Esophagus muscularis mucosa (tissue), 4 donors: ENCODE measurements at places on chromosomes 7 and 10. TPM values are rescaled to one million over a fixed set of nuclear protein-coding genes. Genes with fewer than 3 reads are reported as not detected.
A peak's percentile ranks its signal among the peaks of the same experiment; 100 is the strongest.

- peaks cover 22% of the 10 kb centered on the region for H3K36me3 ChIP-seq
- H3K27ac ChIP-seq, result no peak overlapping the region
- no peak overlapping the region for H3K4me3 ChIP-seq
Observed at GRCh38 chr10:114335614-114336013, 68.7 kb downstream of the AFAP1L2 start.

- H3K36me3 ChIP-seq, result no peaks in the 10 kb centered on the region
- no peak overlapping the region for H3K27ac ChIP-seq
- no peak overlapping the region for H3K4me3 ChIP-seq
- no peaks in the 10 kb centered on the region for H3K4me1 ChIP-seq
- H3K27me3 ChIP-seq, result peaks cover 51% of the 10 kb centered on the region
- DNase-seq, result no peak
Observed at GRCh38 chr10:117431160-117431559, 55.9 kb upstream of the PDZD8 start.

GRCh38 chr10:79220307-79220706, 127.0 kb upstream of the PPIF start:
- H3K4me3 ChIP-seq, result no peak overlapping the region
- DNase-seq, result no peak
- H3K4me1 ChIP-seq, result peaks cover 76% of the 10 kb centered on the region
- no peaks in the 10 kb centered on the region for H3K27me3 ChIP-seq
- peaks cover 35% of the 10 kb centered on the region for H3K36me3 ChIP-seq
- peak overlapping the region; percentile 88 for H3K27ac ChIP-seq

GRCh38 chr7:77434570-77435275, 18.6 kb upstream of the GSAP start:
- H3K27ac ChIP-seq, result no peak overlapping the region
- DNase-seq, result no peak
- H3K27me3 ChIP-seq, result no peaks in the 10 kb centered on the region
- no peaks in the 10 kb centered on the region for H3K4me1 ChIP-seq
- H3K36me3 ChIP-seq, result no peaks in the 10 kb centered on the region

GRCh38 chr10:51436805-51437204, 262.6 kb downstream of the CSTF2T start:
- no peaks in the 10 kb centered on the region for H3K36me3 ChIP-seq
- H3K4me1 ChIP-seq, result peaks cover 18% of the 10 kb centered on the region
- H3K4me3 ChIP-seq, result no peak overlapping the region
- H3K27ac ChIP-seq, result no peak overlapping the region
- no peak for DNase-seq

- peaks cover 88% of the 10 kb centered on the region for H3K4me1 ChIP-seq
- peaks cover 36% of the 10 kb centered on the region for H3K36me3 ChIP-seq
- H3K27ac ChIP-seq, result peak overlapping the region; percentile 66
- DNase-seq, result no peak
- no peaks in the 10 kb centered on the region for H3K27me3 ChIP-seq
- H3K4me3 ChIP-seq, result no peak overlapping the region
Observed at GRCh38 chr7:135161669-135162068, 8.8 kb downstream of the CYREN start.

DNA sequence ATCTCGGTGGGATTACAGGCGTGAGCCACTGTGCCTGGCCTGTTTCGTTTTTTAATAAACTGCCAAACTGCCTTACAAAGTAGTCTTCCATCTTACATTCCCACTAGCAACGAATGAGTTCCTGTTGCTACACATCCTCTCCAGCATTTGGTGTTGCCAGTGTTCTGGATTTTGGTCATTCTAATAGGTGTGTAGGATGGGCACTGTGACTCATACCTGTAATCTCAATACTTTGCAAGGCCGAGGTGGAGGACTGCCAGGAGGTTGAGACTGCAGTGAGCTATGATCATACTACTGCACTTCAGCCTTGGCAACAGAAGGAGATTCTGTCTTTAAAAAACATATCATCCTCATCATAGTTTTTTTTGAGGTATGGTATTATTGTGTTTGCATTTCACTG, 21.4 kb upstream of the RSBN1L start:
- H3K27me3 ChIP-seq, result no peaks in the 10 kb centered on the region
- no peaks in the 10 kb centered on the region for H3K4me1 ChIP-seq
- no peak overlapping the region for H3K27ac ChIP-seq
- DNase-seq, result no peak

DNA sequence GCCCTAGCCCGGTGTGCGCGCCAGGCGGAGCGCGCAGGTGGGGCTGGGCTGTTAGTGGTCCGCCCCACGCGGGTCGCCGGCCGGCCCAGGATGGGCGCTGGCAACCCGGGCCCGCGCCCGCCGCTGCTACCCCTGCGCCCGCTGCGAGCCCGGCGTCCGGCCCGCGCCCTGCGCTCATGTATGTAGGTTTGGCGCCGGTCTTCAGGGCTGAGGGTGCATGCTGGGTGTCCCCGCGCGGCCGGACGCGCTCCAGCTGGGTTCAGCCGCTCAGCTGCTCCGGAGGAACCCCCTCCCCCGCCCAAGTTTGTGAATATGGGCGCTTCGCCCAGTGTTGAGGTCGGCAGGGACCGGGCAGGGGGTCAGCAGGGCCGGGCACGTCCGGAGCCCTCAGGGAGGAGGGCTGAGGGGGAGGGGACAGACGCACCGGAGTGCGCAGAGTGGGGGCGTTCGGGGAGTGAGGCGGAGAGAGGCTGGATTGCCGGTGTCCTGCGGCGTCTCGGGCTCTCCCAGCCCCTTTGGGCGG, 559 bp downstream of the VWC2 start:
- H3K27ac ChIP-seq, result no peak overlapping the region
- H3K36me3 ChIP-seq, result no peaks in the 10 kb centered on the region
- DNase-seq, result no peak

GRCh38 chr7:82897500-82897899, 265.2 kb downstream of the PCLO start:
- DNase-seq, result no peak
- no peaks in the 10 kb centered on the region for H3K4me1 ChIP-seq
- no peak overlapping the region for H3K27ac ChIP-seq

- H3K4me1 ChIP-seq, result peaks cover 33% of the 10 kb centered on the region
- H3K36me3 ChIP-seq, result no peaks in the 10 kb centered on the region
- DNase-seq, result no peak
- H3K27ac ChIP-seq, result no peak overlapping the region
Observed at GRCh38 chr10:31607481-31607880, 288.5 kb downstream of the ZEB1 start.

GRCh38 chr10:133196221-133196915, 33.6 kb upstream of the UTF1 start:
- no peaks in the 10 kb centered on the region for H3K4me1 ChIP-seq
- no peak overlapping the region for H3K27ac ChIP-seq
- DNase-seq, result no peak
- H3K27me3 ChIP-seq, result no peaks in the 10 kb centered on the region
- no peak overlapping the region for H3K4me3 ChIP-seq

GRCh38 chr7:424301-424935, 95.2 kb downstream of the PDGFA start:
- H3K4me1 ChIP-seq, result peaks cover 22% of the 10 kb centered on the region

GRCh38 chr7:79132844-79133451, 320.5 kb downstream of the MAGI2 start:
- H3K4me3 ChIP-seq, result no peak overlapping the region
- H3K4me1 ChIP-seq, result no peaks in the 10 kb centered on the region
- no peaks in the 10 kb centered on the region for H3K36me3 ChIP-seq
- no peak for DNase-seq

- peaks cover 52% of the 10 kb centered on the region for H3K4me1 ChIP-seq
- H3K4me3 ChIP-seq, result peak overlapping the region; percentile 89
- H3K36me3 ChIP-seq, result peaks cover 51% of the 10 kb centered on the region
- DNase-seq, result no peak
- H3K27me3 ChIP-seq, result no peaks in the 10 kb centered on the region
Observed at GRCh38 chr10:43395571-43396060, 13.4 kb downstream of the HNRNPF start.

DNA sequence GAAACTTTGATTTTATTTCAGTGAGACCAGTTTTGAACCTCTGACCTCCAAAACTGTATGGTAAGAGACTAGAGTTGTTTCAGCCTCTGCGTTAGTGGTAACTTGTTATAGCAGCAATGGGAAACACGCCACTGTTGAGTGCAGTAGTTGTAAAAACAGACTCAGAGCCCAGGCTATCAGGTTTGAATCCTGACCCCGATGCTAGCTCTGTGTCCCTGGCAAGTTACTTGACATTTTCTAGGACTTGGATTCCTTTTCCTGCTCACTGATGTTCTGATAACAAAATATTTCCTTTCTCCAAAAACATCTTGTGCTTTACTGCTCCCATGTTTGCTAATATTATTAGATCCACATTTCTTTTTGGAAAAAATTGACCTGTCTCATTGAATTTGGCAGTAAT, 131.0 kb downstream of the PLXDC2 start:
- H3K27me3 ChIP-seq, result no peaks in the 10 kb centered on the region
- H3K27ac ChIP-seq, result peak overlapping the region; percentile 53
- DNase-seq, result no peak
- no peak overlapping the region for H3K4me3 ChIP-seq

DNA sequence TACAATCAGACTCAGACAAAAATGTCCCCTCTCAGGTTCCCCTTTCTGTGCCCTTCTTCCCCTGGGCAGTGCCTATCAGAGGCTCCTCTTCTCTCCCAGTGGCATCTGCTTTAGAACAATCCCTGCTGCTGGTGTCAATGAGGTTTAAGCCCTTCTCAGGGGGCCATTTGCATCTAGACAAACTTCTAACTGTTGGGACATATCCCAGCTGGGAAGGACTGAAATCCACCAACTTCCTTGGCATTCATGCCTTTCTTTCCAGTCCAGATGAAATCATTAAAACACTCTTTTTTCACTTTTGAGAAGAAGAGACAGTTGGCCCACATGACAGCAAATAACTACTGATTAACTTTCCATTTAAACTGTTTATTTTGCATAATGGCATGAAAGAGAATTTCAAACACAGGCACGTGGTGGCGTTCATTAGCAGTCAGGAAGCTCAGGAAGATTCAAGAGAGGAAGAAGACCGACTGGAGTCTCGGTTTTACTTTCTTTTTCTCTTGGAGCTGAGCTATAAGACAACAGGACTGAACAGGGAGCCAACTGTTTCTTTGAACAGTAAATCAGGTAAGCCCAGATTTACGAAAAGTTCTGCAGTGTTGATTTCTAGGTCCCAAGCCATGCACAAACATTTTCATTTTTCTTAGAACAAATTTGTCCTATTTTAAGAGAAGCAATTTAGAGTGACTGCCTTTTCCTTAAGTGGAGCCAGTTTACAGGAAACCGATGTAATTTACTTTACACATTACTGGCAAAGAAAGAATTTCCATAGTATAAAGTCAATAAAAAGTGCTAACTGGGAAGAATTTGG, at the start of gene GIMAP2:
GIMAP2 (plus strand) TSS at position 488 of the 811 bp plus-strand sequence. CDS start 1,354 bp downstream, outside the sequence.
- H3K27ac ChIP-seq, result peak within 1 kb of the TSS; percentile 69
- H3K36me3 ChIP-seq, result no peaks in the 10 kb centered on the region
- H3K27me3 ChIP-seq, result no peaks in the 10 kb centered on the region
- peak within 1 kb of the TSS; percentile 64 for H3K4me3 ChIP-seq
- no peak for DNase-seq
- peaks cover 9% of the 10 kb centered on the region for H3K4me1 ChIP-seq

- H3K27ac ChIP-seq, result no peak overlapping the region
- peaks cover 14% of the 10 kb centered on the region for H3K36me3 ChIP-seq
- no peak overlapping the region for H3K4me3 ChIP-seq
- no peaks in the 10 kb centered on the region for H3K27me3 ChIP-seq
- DNase-seq, result peak; percentile 70
- H3K4me1 ChIP-seq, result peaks cover 69% of the 10 kb centered on the region
Observed at GRCh38 chr7:130927564-130927963, 193.6 kb upstream of the KLF14 start.

- no peaks in the 10 kb centered on the region for H3K27me3 ChIP-seq
- H3K27ac ChIP-seq, result no peak overlapping the region
- DNase-seq, result no peak
- no peaks in the 10 kb centered on the region for H3K36me3 ChIP-seq
- peaks cover 30% of the 10 kb centered on the region for H3K4me1 ChIP-seq
Observed at GRCh38 chr10:50316695-50317648, 65.7 kb upstream of the ASAH2 start.

DNA sequence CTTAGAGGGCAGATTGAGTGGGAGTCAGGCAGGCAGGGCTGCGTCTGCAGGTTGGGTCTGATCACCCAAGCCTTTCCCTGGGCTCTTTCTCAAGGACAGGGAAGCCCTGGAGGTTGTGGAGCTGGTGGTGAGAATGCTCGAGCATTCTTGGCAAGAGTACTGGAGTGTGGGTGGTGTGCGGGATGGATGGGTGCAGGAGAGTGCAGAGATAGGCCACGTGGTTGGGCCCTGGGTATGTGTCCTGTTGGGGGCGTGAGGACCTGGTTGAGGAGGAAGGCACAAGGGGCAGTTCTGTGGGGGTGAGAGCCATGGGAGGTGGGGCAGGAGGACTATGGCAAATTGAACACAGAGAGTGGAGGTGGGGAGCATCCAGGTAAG, 135.9 kb downstream of the PTPN20 start:
- no peaks in the 10 kb centered on the region for H3K36me3 ChIP-seq
- H3K4me1 ChIP-seq, result peaks cover 17% of the 10 kb centered on the region

DNA sequence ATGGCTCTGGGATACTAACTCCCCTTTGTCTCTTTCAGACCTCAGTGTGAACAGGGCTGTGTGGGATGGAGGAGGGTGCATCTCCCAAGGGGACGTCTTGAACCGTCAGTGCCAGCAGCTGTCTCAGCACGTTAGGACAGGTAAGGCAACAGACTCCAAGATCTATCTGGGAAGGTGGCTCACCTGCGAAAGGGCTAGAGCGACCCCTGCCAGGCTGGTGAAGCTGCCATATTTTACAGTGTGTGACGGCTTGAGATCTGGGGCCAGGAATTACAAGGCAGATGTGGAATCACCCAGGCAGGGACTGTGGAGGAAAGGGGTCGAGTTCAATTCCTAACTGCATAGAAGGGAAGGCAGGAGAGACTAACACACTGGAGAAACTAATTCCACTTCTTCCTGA, 11.2 kb downstream of the MUC17 start:
- H3K4me1 ChIP-seq, result no peaks in the 10 kb centered on the region
- H3K27ac ChIP-seq, result no peak overlapping the region
- no peaks in the 10 kb centered on the region for H3K36me3 ChIP-seq
- DNase-seq, result no peak
- H3K27me3 ChIP-seq, result no peaks in the 10 kb centered on the region
- H3K4me3 ChIP-seq, result no peak overlapping the region

GRCh38 chr10:126504063-126504760, 115.9 kb upstream of the ADAM12 start:
- H3K4me3 ChIP-seq, result no peak overlapping the region
- H3K27ac ChIP-seq, result no peak overlapping the region
- peak; percentile 83 for DNase-seq
- H3K36me3 ChIP-seq, result no peaks in the 10 kb centered on the region
- no peaks in the 10 kb centered on the region for H3K4me1 ChIP-seq

GRCh38 chr7:37645282-37646050, 38.1 kb upstream of the GPR141 start:
- H3K27me3 ChIP-seq, result no peaks in the 10 kb centered on the region
- no peaks in the 10 kb centered on the region for H3K4me1 ChIP-seq
- no peak overlapping the region for H3K27ac ChIP-seq
- no peaks in the 10 kb centered on the region for H3K36me3 ChIP-seq
- DNase-seq, result no peak

The CDK13 gene
- 57.0 TPM for total RNA-seq

The LZTS2 gene
- total RNA-seq, result 195 TPM

The TRPV6 gene
- total RNA-seq, result not detected

The KNDC1 gene
- total RNA-seq, result 0.42 TPM

The SEMA4G gene
- total RNA-seq, result 0.66 TPM

The CNPY1 gene
- total RNA-seq, result not detected

The ERVW-1 gene
- not detected for total RNA-seq

The FOXK1 gene
- 44.4 TPM for total RNA-seq
